ENCODE measurements at places on chromosomes 16 and 17.

GRCh38 chr16:56691885-56692284, 9.6 kb downstream of the MT1X start:
- DNase-seq, result no peak
- H3K4me3 ChIP-seq, result no peak overlapping the region
- no peaks in the 10 kb centered on the region for H3K4me1 ChIP-seq
- H3K27me3 ChIP-seq, result peaks cover 3% of the 10 kb centered on the region

GRCh38 chr16:26983426-26983825, 83.3 kb upstream of the C16orf82 start:
- no peak overlapping the region for H3K27ac ChIP-seq
- no peaks in the 10 kb centered on the region for H3K36me3 ChIP-seq
- DNase-seq, result no peak
- no peak overlapping the region for H3K4me3 ChIP-seq
- peaks cover 6% of the 10 kb centered on the region for H3K27me3 ChIP-seq

- H3K27me3 ChIP-seq, result no peaks in the 10 kb centered on the region
- peaks cover 22% of the 10 kb centered on the region for H3K4me1 ChIP-seq
- H3K27ac ChIP-seq, result no peak overlapping the region
- H3K4me3 ChIP-seq, result no peak overlapping the region
- DNase-seq, result no peak
- H3K36me3 ChIP-seq, result peaks cover 2% of the 10 kb centered on the region
Observed at GRCh38 chr16:53666786-53667415, 36.8 kb downstream of the RPGRIP1L start.

DNA sequence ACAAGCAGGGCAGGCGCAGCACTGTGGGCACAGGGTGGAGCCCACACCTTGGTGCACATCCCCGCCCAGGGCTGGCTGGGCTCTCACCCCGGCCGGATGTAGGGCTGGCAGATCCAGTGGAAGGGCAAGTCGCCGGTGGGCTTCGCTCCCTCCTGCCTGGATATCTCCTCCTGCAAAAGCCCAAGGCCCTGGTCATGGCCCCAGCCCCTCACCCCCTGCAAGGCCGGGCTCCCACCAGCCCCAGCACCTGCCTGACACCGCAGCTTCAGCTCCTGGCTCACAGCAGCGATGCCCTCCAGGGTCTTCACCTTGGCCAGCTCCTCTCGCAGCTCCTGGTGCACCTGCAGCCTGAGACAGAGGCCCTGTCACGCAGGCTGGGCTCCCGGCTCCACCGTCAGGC, 5.0 kb downstream of the DUS1L start:
- peaks cover 12% of the 10 kb centered on the region for H3K36me3 ChIP-seq
- H3K27ac ChIP-seq, result no peak overlapping the region
- H3K4me1 ChIP-seq, result no peaks in the 10 kb centered on the region

GRCh38 chr16:9852003-9852402, 330.2 kb downstream of the GRIN2A start:
- H3K27me3 ChIP-seq, result no peaks in the 10 kb centered on the region
- H3K4me3 ChIP-seq, result no peak overlapping the region
- no peak for DNase-seq
- no peaks in the 10 kb centered on the region for H3K36me3 ChIP-seq
- H3K27ac ChIP-seq, result no peak overlapping the region

DNA sequence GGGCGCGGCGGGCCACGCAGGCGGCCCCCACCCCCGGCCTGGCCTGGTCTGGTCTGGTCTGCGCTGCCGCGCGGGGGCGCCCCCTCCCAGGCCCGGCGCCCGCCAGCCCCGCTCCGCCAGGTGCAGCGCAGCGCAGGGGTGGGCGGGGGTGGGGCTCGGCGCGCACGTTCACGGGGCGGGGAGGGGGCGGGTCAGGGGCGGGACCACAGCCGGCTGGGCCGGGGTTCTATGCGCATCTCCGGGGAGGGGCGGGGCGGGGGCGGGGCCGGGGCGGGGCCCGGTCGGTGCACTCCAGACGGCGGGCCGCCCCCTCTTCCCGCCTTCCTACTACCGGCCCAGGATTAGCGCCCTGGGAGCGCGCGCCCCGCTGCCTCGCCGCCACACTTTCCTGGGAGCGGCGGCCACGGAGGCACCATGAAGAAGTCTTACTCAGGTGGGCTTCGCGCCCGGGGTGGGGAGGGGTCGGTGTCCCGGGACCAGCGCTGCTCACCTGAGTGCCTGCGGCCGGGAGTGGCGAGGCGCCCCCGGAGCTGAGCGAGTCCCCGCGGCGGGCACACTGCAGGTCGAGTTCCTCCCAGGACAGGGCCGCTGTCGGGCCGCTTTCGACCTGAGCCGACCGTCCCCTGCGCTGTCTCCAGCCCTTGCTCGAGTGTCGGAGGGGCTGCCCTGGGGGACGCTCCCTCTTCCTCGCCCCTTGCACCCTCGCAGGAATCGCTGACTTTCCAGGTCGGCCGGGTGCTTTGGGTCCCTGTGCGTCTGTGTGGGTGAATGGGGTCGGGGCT, 140.5 kb downstream of the SEC14L1 start:
- H3K27me3 ChIP-seq, result peaks cover 41% of the 10 kb centered on the region
- peak; percentile 58 for DNase-seq
- H3K4me3 ChIP-seq, result peak overlapping the region; percentile 69
- H3K4me1 ChIP-seq, result peaks cover 11% of the 10 kb centered on the region
- no peak overlapping the region for H3K27ac ChIP-seq

DNA sequence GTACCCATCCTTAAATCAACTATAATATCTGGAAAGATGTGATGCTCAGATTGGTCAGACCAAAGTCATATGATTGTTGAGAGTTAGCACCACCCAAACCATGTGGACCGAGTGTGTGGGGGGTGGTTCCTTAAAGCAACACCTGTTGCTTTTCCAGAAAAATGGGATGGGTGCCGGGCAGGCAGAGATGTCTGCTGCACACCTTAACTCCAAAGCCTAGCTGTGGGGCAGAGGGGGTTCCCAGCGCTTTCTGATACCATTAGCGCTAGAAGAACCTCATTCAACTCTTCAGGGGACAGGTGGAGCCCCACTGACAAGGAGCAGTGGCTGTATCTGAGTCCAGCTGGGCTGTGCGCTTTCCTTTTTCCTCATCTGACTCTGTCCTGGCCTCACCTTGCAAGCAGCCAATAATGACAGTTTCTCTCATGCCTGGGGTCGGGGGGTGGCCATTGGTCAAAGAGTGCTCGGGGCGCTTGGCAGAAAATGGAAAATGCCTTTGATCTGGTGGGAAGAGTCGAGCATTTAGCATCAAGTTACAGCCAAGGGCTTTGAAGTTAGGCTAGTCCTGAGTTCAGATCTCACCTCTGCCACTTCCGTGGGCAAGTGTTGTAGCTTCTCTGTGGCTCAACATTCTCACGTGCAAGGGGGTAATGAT, 82.6 kb downstream of the IRX3 start:
- no peak for DNase-seq
- H3K27ac ChIP-seq, result no peak overlapping the region
- H3K36me3 ChIP-seq, result no peaks in the 10 kb centered on the region
- no peaks in the 10 kb centered on the region for H3K4me1 ChIP-seq
- H3K27me3 ChIP-seq, result no peaks in the 10 kb centered on the region

DNA sequence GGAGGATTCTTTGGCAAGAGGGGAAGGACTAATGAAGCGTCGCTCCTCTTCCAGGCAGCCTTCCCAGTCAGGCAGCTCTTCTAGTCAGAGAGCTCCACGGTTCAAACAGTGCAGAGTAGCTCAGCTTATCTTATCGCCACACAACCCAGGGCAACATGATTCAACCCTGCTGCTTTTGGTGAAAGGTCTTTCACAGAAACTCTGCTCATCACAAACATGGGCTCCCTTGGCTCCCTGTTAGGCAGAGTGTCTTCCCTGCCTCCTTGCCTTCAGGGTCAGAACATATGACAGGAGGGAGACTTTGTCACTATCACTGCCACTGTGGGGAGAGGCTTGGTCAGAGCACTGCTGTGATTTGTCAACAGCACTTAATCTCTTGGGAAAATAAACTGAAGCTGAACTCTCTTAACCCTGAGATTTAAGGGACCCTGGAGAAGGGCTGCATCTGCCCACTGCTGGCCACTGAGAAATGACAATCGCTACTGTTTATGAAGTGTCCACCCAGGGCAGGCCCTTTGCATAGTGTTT, 6.9 kb upstream of the SLC13A2 start:
- DNase-seq, result no peak
- peaks cover 11% of the 10 kb centered on the region for H3K27me3 ChIP-seq

DNA sequence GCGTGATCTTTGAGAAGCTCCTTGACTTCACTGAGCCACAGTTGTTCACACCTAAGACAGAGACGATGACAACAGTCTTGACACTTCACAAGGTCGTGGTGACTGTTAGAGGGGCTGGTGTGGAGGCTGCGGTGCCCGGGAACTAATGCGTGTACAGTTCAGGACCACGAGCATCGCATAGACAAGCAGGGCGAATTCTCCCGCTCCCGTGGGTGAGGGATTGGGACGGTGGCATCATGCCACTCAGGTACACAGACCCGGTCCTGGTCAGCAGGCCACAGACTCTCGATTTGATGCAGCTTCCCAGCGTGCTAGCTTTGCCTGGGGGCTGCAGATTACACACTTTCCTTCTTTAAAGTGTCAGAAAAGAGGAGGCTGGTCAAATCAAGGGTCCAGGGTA, 24.7 kb downstream of the CEP295NL start:
- H3K4me3 ChIP-seq, result no peak overlapping the region
- H3K4me1 ChIP-seq, result peaks cover 19% of the 10 kb centered on the region
- H3K36me3 ChIP-seq, result no peaks in the 10 kb centered on the region
- H3K27ac ChIP-seq, result no peak overlapping the region
- DNase-seq, result no peak

- H3K27ac ChIP-seq, result no peak overlapping the region
- H3K4me3 ChIP-seq, result no peak overlapping the region
- peaks cover 2% of the 10 kb centered on the region for H3K4me1 ChIP-seq
- H3K36me3 ChIP-seq, result no peaks in the 10 kb centered on the region
Observed at GRCh38 chr17:42436391-42436790, 13.3 kb upstream of the CAVIN1 start.

DNA sequence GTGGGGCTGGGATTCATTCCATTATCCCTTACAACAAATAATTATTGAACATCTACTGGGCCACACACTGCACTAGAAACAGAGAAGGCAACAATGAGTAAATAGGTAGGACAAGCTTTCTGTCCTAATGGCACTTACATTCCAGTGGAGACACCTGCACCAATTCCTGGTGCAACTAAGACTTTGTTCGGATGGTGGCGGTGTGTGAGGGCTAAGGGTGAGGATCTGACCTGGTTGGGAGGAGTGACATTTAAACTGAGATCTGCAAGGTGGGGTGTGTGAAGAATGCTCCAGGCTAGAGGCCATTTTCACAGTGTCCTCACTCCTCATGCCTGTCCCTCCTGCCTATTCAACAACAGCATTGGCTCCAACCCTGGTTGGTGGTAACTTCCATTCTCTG, 510.0 kb downstream of the XYLT1 start:
- DNase-seq, result no peak
- no peak overlapping the region for H3K4me3 ChIP-seq
- no peak overlapping the region for H3K27ac ChIP-seq
- no peaks in the 10 kb centered on the region for H3K36me3 ChIP-seq
- H3K4me1 ChIP-seq, result peaks cover 3% of the 10 kb centered on the region

GRCh38 chr16:87048038-87048729, 269.0 kb downstream of the C16orf95 start:
- H3K27ac ChIP-seq, result no peak overlapping the region
- H3K4me1 ChIP-seq, result no peaks in the 10 kb centered on the region
- DNase-seq, result no peak
- no peak overlapping the region for H3K4me3 ChIP-seq

DNA sequence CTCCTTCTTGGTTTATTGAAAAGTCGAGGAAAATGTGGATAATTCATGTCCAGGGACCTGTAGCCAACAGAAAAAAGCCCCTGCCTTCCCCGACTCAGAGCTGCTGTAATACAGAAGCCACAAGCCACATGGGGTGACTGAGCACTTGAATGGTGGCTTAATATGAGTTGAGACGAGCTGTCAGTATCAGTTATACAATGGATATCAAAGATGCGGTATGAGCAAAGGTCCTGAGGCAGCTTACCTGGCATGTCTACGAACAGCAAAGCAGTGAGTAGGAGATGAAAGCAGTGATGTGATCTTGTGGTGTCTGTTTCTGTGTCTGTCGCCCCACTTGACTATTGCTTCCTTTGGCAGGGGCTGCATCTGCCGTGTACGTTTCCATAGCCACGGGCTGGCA, 12.2 kb upstream of the RMI2 start:
- H3K27ac ChIP-seq, result no peak overlapping the region
- no peak for DNase-seq
- H3K4me1 ChIP-seq, result peaks cover 16% of the 10 kb centered on the region

DNA sequence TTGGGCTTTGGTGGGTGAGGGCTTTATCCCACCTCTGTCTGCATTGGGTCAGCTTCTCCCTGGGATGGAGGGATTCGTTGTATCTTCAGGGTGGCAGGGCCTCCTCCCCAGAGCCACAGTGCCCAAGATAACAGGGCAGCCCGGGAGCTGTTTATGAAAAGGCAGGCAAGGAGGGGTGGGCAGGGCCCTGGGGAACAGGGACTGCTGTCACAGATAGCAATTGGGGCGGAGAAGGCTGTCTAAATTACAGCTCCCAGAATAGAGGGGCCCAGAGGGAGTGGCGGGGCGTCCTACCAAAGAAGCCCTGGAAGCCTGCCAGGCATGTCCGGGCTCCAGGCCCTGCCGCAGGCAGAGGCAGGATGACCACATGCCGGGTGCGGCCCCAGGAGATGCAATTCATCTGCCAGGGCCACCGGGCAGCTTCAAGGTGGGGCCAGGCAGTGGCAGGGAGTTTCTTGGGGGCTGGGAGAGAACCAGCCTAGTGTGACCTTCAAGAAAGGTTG, 18.8 kb upstream of the PHOSPHO1 start:
- peaks cover 13% of the 10 kb centered on the region for H3K27me3 ChIP-seq
- H3K4me3 ChIP-seq, result no peak overlapping the region
- no peak overlapping the region for H3K27ac ChIP-seq
- H3K4me1 ChIP-seq, result no peaks in the 10 kb centered on the region
- H3K36me3 ChIP-seq, result no peaks in the 10 kb centered on the region

DNA sequence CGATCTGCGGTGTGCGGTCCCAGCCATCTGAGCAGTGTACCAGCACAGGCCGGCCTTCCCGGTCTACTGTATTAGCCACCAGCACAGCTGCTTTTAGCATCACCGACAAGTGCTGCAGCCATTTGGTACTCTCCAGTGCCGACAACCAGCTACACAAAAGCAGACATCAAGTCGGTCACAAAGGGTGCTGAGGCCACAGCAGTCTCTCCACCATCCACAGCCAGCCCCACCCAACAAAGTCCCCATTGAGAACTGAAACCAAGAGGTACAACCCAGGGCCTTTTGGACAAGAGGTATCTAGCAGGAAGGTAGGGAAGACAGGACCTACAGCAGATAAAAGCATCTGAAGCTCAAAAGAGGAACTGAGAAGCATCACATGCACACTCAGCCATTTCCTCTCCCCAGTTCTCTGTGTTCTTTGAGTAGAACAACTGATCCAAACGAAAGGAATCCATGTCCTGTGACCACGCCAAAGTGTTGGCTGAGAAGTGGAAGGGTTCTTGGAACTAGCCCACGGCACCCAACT, 9.5 kb downstream of the MTMR4 start:
- no peaks in the 10 kb centered on the region for H3K27me3 ChIP-seq
- H3K27ac ChIP-seq, result no peak overlapping the region

Measured in activated T-helper 2 cell treated with anti-CD3 and anti-CD28 coated beads, Interferon-gamma antibody, Interleukin-2, Interleukin-4, amounts not matched to agents 10 μg/mL and 5 μg/mL and 100 μg/mL, durations not matched to agents 14 hours and 24 hours and 36 hours (primary cell).